ENCODE measurements at places on chromosomes 6 and 20.

DNA sequence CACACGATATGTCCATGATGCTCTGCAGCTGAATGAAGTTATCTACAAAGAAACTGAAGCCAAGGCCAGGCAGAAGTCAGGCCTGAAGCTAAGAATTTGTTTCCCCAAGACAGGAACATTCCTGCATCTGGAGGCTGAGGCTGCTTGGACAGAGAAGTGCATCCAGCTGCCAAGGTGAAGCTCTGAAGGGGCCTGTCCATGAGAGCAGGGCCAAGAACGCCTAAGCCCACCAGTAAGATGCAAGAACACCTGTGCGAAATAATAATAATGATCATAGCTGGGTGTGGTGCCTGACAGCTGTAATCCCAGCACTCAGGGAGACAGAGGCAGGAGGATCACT lies 37.7 kb upstream of the B4GALT5 start:
- no peak for DNase-seq

DNA sequence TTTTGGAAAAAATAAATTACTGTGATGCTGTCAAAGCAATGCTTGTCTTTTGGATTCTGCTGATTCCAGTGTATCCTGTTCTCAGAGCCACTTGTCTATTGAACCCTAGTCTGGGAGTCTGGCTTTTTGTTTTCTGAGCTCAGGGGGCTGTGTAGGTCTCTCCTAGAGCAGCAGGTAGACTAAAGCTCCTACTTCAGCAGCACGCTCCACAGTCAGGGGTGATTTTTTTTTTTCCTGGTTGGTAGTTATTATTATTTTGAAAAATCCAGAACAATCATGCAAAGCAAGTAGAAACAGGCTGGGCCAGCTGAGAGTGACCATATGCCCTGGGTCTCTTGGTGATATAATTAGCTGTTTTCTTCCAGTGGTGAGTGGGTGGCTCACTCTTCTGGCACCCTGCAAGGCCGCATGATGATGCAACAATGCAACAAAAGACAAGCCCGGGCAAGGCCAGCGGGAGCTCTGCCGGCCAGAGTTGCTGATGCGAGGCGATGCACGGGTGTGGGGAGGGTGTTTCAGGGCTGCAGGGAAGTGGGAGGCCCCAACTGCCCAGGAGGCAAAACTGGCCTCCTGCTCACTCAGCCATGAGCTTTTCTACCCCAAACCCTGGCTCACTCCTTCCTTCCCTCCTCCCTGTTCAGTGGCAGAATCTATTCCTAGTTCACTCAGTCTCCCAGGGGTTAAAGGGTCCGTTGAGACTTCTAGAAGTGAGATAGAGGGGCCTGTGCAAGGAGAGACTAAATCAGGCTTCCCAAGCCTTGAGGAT lies 11.5 kb upstream of the CDKN1A start:
- peak; percentile 91 for DNase-seq

DNA sequence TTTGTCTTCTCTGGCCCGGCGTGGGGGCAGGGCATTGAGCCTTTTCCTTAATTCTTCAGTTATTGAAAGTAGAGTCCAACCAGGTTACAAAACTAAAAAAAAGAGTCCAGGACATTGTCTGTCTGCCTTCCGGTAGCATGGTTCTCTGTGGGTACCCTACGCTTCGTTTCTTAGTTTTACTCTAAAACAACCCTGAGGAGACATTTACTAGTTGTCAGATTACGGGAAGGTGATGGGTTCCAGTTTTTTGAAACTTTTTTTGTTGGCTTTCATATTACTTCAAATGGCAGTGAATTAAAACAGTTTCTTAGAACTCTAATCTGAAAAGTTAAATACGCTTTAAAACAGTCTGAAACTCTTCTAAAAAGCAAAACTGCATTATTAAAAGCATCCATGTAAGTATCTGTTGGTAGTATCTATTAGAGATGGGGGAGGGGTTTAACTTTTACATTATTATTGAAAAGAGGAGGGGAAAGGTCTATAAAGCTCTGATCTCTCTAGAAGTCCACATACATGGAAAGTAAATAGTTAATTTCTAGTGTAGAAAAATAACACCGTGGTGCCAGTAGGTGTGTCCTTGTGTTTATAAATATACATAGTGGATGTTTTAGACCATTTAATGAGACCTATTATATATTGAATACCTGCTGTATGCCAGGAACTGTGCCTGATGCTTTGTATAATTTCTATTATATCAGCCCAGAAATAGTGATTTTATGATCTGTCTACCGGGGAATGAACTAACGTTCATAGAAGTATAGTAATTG lies 2.2 kb downstream of the BICRAL start:
- DNase-seq, result no peak

DNA sequence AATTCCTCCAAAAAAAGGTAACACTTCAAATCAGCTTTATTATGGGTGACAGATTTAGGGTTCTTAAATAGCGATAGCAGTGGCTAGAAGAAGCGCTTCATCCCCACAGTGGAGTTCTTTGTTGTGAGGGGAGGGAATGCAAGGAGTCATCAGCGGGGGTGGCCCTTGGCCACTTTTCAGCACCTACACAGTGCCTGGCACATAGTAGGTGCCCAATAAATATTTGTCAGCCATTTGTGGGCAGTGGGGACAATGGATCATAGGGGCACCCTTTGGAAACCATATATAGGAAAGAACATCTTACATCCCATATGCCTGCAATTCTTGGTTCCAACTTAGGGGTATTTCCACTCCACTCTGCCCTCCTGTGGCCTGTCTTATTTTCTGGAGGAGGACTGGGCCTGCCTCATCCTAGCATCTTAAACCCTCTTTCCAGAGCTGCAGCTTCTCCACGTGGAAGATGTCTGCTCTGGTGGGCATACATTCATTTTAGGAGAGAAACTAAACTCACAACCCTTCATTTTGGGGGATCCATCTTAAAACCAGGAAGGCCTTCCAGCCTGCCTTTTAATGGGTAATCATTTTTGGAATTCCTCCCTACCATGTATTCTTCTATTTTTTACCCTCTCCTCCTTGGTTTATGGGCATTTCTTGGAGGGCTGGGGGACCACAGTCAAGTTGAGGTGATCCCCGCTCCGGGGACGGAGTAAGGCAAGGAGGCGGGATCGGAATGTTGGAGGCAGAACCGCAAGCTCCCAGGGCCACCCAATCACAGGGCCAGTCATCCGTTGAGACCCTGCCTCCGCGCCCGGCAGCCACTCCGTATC lies 2.6 kb upstream of the GPSM3 start:
- no peak for DNase-seq
